ENCODE measurements at places on chromosomes 6 and 20.

- DNase-seq: no peak
These were observed 12.2 kb upstream of the SLC17A2 start for GRCh38 chr6:25942561-25943147.

DNA sequence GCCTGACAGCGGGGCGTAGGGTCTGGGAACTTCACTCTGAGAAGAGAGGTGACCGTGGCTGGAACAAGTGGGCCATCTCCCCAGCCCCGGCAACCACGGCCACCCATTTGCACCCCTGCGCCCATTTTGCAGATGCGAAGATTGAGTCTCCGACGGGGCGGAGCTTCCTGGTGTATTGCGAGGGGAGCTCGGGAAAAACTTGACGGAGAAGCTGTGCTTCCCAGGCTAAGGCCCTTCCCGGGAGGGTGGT, 653 bp downstream of the ZNF335 start:
- no peak for DNase-seq

GRCh38 chr6:130518588-130518987, 152.8 kb downstream of the TMEM200A start:
- DNase-seq: no peak

DNA sequence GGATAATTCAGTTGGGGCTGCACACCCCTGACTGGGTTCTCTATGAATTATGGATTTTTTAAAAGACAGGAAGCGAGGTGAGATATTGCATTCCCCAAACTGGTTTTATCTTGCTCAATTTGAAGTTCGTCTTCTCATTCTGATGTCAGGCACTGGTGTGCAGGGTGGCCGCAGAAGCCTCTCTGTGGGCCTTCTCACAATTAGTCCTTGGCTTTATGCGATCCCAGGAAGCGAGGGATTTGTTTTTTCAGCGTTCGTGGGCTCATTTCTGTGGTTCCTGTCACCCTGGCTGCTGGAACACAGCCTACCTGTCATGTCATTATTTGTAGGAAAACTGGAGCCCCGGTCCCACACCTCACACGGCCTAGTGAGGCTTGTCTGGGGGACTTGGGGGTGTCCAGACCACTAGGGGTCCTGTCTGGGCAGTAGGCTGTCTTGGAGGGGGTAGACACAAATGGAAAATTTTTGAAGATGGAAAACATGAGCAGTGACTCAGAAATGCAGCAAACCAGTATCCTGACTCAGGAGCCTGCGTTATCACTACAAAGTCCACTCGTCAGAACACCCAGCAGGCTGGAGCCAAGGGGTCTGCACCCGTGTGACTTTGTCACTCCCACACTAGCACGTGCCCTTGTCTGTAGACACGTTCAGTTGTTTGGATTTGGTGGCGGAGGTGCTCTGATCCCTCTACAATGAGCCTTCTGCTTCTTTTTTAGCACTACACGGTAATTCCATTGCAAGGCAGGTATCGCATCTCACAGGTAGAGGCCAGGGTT, 42.2 kb downstream of the GNAS-AS1 start:
- DNase-seq: no peak

DNA sequence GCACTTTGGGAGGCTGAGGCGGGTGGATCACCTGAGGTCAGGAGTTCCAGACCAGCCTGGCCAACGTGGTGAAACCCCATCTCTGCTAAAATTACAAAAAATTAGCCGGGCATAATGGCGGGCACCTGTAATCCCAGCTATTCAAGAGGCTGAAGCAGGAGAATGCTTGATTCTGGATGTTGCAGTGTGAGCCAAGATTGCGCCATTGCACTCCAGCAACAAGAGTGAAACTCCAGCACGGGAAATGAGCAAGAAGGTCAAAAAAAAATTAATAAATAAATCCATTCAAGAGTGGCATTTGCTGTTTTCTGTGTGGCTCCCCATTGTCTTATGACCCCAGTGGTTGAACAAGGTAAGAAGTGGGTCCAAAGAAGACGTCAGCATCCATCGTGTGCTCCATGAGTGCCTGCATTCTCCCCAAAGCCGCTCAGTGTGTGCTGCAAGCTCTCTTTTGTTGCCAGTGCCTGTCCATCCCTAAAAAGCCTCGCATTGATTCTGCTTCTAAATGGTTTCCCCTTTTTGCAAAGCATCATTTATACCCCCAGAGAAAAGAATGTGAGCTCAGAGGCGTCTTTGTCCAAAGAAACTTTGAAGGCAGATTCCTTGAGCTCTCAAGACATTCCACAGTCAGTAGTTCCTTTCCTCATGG, 38.8 kb upstream of the MAP3K4 start:
- DNase-seq: no peak

DNA sequence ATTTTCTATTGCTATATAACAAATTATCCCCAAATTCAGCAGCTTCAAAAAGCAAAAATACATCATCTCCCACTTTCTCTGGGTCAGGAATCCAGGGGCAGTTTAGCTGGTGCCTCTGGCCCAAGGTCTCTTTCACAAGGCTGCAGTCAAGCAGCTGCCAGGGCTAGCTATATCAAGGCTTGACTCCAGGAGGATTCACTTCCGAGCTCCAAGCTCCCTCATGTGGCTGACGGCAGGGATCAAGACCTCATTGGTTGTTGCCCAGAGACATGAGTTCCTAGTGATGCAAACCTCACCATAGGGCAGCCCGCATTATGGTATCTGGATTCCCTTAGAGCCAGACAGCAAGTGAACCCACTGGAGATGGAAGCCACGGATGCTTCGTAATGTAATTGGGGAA, 1.3 kb upstream of the VNN1 start:
- no peak for DNase-seq

GRCh38 chr20:17343091-17343490, 116.3 kb downstream of the PCSK2 start:
- no peak for DNase-seq

- no peak for DNase-seq
These were observed 807.5 kb upstream of the FLRT3 start for GRCh38 chr20:15144916-15145315.

DNA sequence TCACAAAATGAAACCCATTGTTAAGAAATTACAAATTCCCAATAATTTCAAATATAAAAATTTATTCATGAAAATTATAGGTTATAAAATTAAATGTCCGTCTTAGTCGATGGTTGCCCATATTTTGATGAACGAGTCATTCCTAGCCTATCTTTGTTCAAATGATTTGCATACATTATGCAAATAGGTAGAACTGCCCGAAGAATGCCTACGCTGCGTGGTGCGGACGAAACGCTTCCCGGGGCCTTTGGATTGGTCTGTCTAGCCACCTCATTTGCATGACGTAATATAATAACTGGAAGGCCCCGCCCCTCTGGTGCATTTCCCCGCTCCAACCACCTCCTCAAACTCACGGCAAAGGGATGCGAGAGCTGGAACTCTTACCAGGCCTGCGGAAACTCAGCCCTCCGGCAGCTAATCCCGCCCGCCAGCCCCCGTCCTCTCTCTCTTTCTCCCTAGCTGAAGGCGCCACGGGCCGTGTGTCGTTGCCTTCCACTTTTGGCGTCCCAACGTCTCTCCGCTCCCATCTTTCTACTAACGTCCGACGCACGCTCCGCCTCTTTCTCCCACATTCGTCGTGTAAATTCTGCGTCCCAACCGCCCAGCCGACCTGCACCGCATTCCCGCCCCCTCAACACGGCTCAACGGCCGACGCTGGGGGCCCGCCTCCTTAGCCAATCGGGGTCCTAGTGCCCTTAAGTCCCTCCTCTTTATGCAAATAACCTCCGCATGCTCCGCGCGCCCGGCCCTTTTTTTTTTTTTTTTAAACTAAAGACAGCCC, 520 bp upstream of the PRRC2A start:
- peak; percentile 98 for DNase-seq

- no peak for DNase-seq
These were observed 1043.4 kb upstream of the FLRT3 start for GRCh38 chr20:15380770-15381169.

- no peak for DNase-seq
These were observed 72.9 kb downstream of the SNX5 start for GRCh38 chr20:17895641-17896171.

DNA sequence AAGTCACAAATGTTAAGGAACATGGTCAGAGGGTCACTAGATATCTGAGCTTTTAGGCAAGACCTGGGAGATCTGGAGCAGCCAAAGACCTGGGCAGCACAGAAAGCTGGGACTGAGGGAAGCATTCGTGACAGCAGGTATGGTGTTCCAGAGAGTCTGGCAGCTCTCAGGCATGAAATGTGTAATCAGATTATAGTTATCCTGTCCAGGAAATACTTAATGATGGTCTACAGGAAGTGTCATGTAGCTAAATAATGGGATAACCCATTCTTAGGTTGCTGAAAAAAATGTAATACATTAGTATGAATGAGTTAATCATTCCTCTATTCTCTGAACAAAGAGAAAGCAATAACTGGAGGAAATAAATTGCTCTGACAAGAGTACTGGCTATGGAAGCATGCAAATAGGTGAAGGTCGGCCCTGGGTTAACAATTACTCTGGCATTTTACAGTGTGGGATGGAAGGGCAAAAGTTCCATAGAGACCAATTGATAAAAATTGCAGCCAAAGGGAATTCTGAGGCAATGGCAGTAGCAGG, 740.5 kb downstream of the CBLN4 start:
- DNase-seq: no peak

GRCh38 chr20:33833333-33833732, 22.2 kb downstream of the CHMP4B start:
- no peak for DNase-seq

GRCh38 chr6:158290659-158291058, 21.6 kb upstream of the TULP4 start:
- DNase-seq: no peak

DNA sequence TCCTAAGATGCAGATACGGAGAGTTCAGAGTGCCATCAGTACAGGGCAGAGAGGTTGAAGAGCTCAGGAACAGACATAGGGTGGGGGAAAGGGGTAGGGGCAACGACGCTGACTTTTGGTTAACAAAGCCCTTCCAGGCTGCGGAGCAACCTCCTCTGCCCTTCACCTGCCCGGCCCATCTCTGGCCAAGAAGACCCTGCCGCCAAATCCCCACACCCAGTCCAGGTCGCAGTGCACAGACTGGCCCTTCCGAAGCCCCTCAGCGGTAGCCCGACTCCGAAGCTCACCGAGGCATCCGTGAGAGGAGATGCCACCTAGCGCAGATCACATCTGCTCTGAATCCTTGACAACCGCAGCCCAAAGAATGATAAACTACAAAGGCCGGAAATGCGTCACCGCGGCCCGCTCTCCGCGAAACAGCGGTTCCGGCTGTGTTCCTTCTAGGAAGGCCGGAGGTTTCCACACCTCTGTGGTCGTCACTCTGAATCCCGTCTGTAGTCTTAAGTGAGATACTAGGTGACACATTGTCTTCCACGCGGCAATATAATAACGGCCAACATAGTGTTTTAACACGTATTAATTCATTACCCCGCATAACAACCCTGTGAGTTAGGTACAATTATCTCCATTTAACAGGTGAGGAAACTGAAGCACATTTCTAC, at the start of gene ZSCAN23:
TSS of gene ZSCAN23 (minus strand) at position 380 of the 662 bp plus-strand sequence. CDS start 7,225 bp downstream, outside the sequence.
- no peak for DNase-seq

DNA sequence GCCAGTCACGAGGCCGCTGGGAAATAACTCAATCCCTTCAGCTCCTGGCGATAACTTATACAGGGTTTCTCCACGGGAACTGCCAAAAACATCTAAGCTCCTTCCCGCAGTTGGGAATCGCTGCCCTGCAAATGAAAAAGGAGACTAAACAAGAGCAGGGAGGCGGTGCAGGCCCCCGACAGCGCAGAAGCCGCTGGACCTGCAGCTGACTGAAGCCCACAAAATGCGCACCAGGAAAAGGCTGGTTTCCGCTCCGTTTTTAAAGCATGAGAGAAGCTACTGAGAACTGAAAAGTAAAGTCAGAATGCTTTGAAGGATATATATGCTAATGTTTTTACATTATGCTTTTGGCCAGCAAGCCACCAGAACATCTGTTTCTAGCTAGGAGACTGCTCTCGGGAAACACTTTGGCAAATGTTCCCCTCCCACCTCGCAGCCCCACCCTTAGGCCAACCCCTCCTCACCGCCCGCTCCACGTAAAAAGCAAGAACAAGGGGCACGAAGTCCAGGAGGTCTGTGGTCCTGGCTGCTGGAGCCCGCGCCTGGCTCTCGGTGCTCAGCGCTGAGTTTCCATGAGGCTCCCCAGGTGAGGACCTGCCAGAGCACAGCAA, 90.5 kb downstream of the SOD2 start:
- no peak for DNase-seq

GRCh38 chr20:35854713-35855348, 83.0 kb downstream of the PHF20 start:
- DNase-seq: no peak

DNA sequence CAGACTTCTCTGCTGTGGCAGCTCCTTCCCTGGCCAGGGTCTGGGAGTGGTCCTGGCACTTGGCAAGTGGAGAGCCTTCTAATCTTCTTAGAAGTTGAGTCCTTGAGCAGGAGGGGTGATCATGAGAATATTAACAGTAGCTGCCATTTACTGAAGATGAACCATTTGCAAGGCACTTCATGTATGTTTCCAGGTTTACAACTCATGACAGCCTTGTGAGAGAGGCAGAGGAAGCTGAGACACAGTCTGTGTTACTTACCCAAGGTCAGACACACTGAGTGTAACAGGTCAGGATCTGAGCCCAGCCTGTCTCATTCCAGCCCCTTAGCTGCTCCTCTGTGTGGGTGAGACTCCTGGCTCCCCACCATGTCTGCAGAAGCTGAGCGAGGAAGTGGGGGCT, 45.5 kb upstream of the SRF start:
- no peak for DNase-seq

GRCh38 chr20:44431502-44432234, 44.0 kb upstream of the TTPAL start:
- DNase-seq: no peak

DNA sequence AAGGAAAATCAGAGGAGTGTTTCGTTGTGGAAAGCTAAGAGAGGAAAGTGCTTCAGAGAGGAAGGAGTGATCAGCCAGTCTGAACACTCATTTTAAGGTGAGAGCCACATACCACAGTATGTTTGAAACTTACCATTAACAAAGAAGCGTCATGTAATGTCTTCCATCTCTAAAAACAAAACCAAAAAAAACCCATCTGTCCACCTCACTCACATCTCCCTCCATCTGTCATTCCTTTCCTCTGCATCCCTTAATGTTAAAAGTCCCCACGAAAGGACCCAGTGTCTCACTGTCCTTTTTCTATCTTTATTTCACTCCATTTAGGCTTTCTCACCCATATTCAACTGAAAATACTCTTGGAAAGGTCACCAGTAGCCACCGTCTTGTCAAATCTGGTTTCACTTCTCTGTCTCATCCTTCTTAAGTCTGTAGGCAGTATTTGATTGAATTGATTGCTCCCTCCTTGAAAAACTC, 59.4 kb upstream of the GNRH2 start:
- DNase-seq: no peak

DNA sequence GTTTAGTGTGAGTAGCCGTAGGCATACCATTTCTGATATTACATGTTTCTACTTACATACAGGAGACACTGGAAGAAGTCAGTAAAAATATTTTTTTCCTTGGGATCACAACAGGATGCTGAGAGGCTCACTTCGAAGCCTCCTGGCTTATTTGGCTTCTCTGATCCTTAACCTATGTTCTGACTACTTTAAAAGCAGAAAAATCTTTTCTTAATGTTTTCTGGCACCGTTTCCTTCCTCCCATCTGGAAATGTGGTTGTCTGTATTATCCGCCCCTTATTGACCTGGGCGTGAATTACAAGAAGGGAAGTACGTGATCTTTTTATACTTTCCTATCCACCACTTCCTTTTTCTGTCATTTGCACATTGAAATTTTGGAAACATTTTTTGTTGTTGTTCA, 379.6 kb downstream of the COL12A1 start:
- DNase-seq: no peak

GRCh38 chr6:144476286-144476685, 191.2 kb downstream of the UTRN start:
- no peak for DNase-seq

- no peak for DNase-seq
These were observed 171.4 kb downstream of the BMP7 start for GRCh38 chr20:57094991-57095390.

Data from CMK (cell line).